ENCODE measurements at places on chromosomes 2 and 18.

DNA sequence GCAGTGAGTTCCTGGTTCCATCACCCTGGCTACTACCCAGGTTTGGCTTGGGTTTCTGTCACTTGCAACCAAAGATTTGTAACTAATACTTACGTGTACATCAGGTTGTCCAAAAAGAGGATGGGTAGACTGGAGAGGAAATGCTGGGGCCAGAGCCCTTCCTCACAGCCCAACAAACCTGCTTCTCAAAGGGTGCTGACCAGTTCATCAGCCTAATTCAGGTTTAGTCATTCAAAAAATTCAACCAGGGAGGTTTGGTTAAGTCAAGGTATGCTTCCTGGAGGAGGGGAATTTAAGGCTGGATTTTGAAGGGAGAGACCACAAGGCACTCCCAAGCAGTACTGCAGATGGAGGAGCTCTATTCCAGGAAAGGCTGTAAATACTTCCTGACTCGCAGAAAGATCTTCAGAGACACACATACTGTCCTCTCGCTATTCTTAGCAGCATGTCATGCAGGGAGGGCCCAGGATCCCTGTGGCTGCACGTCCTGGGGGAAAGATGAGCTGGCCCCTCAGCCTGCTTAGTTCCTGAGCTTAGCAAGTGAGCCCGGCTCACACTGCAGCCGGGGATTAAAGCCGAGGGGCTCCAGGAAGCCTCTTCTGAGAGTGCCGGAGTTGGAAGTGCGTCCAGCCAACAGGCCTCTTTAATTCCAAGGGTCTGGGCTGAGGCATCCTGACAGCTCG lies 40.0 kb upstream of the BIN1 start:
- no peak for DNase-seq

GRCh38 chr2:51387235-51387634 lies 355.3 kb upstream of the NRXN1 start:
- DNase-seq: no peak

- DNase-seq: no peak
Observed at GRCh38 chr2:80778704-80779103, 474.2 kb upstream of the LRRTM1 start.

- no peak for DNase-seq
Observed at GRCh38 chr2:172137943-172138342, 35.2 kb upstream of the DLX2 start.

- DNase-seq: no peak
Observed at GRCh38 chr18:50558948-50559751, 737 bp upstream of the MAPK4 start.

DNA sequence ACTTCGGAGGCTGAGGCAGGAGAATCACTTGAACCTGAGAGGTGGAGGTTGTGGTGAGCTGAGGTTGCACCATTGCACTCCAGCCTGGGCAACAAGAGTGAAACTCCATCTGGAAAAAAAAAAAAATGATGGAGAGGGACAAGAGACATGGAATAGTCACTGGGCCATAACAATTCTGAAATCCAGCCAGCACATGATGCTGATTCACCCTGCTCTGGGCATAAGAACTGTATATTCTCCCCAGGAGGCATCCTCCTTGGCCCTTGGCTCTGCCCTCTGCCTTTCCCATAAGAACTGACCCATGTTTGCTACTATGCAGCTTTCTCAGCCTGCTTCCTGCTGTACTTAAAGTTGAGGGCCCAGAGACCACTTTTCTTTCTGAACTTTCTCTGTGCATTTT lies 297.7 kb downstream of the GBX2 start:
- DNase-seq: no peak

GRCh38 chr18:39494211-39494896 lies 1928.8 kb upstream of the CELF4 start:
- no peak for DNase-seq

DNA sequence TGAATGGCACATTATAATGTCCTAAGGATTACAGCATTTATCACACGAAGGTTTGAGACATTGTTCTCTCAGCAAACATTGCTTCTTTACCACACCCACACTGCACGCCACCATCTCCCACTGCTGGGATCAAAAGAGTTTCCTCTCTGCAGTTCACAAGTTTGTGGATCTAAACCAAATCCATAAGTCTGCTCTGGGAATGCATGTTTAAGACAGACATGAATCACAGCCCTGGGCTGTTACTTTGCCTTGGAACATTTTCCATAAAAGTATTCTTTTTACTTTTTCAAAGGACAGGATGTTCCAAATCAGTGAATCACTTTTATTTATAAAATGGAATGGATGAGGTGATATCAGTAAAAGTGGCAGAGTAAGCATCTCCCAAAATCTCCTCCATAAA lies 36.1 kb downstream of the STPG4 start:
- no peak for DNase-seq

GRCh38 chr2:116706396-116706795 lies 1108.1 kb upstream of the DDX18 start:
- no peak for DNase-seq

GRCh38 chr2:50782543-50782942 lies 249.4 kb downstream of the NRXN1 start:
- no peak for DNase-seq

- DNase-seq: no peak
Observed at GRCh38 chr2:217691516-217691915, 311.3 kb downstream of the TNS1 start.

GRCh38 chr2:99737537-99737936 lies 247.7 kb upstream of the REV1 start:
- DNase-seq: no peak

DNA sequence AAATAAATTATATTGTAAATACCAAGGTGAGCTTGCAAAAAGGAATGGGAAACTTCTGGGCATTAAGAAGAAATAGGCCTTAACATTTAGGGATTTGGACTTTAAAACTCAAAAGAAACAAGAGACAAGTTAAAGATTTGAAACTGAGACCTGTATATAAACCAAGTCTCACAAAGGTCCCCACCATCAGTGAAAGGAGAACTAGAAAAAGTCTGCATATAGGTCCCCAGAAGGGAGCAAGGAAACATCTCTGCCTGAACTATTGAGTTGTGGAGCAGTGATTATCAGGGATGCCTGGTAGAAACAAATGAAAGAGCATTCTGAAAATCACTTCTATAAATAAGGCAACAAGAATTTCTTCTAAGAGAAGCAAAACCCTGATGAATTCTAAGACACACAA lies 30.5 kb upstream of the ITGAV start:
- no peak for DNase-seq

DNA sequence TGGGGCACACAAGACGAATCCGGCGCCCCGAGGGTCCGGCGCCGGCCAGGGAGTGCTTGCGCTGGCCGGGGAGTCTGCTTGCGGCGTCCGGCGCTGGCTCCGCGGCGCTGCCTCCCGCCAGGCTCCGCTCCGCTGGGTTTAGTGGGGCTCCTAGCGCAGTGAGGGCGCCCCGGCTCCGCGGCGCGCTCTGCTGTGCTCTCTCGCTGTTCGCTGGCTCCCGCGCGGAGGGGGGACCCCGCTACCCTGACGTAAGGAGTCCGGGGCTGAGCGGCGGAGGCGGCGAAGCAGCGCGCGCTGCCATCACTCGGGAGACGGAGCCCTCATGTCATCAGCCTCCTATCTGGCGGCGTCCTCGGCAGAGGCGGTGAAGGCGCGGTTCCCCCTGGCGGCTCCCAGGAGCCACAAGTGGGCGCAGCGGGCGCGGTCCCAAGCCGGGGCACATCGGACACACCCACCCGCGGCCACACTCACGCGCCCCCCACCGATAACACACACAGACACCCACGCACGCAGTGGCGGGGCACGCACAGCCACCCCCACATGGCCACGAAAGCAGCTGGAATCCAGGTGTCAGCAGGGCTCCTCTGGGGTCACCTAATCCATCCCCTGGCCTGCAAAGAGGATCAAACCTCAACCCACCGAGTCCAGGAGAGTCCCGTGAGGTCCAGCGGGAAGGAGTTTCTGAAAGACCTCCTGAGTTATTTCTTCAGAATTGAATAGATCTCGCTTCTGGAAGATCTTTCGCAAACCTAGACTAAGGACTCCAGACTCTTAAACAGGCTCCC lies at the start of gene C1QL2:
Gene C1QL2 (minus strand): TSS at position 189 of the 785 bp plus-strand sequence. CDS start 482 bp downstream, outside the sequence.
- no peak for DNase-seq

DNA sequence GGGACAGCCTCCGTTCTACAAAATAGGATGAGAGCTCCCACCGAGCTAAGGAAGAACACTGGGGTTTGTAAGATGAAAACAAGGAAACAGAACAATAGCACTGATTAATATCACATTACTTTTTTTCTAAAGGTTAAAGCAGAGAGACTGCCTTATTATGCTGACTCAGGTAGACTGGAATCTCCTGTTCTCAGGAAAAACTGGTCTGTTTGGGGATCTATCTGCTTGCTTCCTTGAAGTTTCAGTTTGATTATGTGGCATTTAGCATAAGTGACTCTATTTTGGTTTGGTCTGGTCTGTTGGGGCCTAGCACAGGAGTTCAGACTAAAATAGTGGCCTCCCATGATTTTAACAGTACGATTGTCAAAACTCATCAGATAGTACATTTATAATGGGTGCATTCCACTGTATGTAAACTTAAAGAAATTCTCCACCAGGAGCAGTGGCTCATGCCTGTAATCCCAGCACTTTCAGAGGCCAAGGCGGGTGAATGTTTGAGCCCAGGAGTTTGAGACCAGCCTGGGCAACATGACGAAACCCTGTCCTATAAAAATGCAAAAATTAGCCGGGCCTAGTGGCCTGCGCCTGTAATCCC lies 64.1 kb upstream of the NDUFV2 start:
- DNase-seq: no peak

GRCh38 chr2:20291106-20291564 lies 59.5 kb downstream of the PUM2 start:
- DNase-seq: no peak

GRCh38 chr2:231222318-231223000 lies 24.0 kb downstream of the ARMC9 start:
- no peak for DNase-seq

DNA sequence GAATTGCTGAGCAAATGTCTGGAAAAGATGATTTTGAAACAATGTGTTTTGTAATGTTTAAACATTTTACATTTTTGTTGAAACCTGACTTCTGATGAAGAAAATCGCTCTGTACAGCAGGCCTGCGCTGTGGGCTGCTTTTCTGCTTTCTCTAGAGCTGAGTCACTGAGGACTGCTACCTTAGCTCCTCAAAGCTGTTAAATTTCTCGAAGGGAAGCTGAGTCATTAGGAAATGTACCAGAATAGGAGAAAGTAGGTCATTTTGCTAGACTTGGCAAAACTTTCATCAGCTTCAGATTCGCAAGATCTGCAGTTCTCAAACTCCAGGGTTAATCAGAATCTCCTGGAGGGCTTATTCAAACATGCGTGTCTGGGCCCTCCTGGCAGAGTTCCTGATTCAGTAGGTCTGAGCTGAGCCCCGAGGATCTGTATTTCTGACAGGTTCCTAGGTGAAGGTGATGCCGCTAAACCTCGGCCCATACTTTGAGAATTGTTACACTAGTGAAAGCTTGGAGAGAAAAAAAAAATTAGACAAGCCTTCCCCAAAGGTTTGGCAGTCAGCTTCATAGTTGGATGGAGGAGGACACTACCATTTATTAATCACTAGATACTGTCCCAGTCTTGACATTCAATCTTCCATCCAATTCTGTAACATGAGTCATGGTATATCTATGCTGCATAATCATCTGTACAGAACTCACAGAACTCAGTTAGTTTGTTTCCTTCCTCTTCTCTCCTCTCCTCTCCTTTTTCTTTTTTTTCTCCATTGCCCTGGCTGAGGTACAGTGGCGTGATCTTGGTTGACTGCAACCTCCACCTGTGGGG lies 297.6 kb downstream of the PARD3B start:
- DNase-seq: peak; percentile 6
